CD4-positive, alpha-beta T cell treated with Interleukin-10 for 1 hour (primary cell): ENCODE measurements at places on chromosomes 7 and 10.

GRCh38 chr10:3136336-3136735 is 36.2 kb downstream of the PITRM1 start:
- DNase-seq, result no peak

DNA sequence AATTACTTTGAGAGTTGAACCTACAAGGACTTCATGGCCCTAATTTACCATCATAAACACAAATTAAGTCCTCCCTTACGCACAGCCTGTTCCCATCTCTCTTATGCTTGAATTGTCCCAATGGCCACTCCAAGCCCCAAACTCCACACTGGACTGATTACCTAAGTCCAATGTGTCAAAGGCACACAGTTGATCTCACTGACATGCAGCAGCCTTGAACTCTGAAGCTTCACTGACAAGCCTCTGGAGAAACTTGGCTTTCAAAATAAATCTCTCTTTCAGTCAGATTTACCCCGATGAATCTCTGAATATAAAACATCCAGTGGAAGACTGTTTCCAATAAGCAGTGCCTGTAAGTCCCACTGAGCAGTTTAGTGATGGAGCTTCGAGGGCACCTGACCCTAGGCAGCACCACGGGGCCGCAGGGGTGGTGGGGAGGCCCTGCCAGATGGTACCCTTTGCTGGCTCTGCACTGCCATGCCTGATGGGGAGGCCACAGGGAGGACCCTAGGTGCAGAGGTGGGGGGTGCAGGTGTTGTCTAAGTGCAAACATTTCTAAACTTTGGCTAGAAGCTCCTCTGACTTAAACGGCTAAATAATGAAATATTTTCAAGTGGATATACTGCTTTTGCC is 3.3 kb upstream of the MAT1A start:
- DNase-seq, result no peak

- DNase-seq, result no peak
These were observed 217.2 kb downstream of the XPNPEP1 start for GRCh38 chr10:109706026-109706560.

- DNase-seq, result no peak
These were observed 103.3 kb upstream of the GSDME start for GRCh38 chr7:24860611-24861010.
